ENCODE measurements at places on chromosomes 7 and 10. TPM values are rescaled to one million over a fixed set of nuclear protein-coding genes. Genes with fewer than 3 reads are reported as not detected.

GRCh38 chr10:71074176-71074755 lies 138.1 kb upstream of the UNC5B start:
- no peaks in the 10 kb centered on the region for H3K36me3 ChIP-seq
- H3K4me1 ChIP-seq = no peaks in the 10 kb centered on the region
- no peak overlapping the region for H3K27ac ChIP-seq
- H3K27me3 ChIP-seq = no peaks in the 10 kb centered on the region

DNA sequence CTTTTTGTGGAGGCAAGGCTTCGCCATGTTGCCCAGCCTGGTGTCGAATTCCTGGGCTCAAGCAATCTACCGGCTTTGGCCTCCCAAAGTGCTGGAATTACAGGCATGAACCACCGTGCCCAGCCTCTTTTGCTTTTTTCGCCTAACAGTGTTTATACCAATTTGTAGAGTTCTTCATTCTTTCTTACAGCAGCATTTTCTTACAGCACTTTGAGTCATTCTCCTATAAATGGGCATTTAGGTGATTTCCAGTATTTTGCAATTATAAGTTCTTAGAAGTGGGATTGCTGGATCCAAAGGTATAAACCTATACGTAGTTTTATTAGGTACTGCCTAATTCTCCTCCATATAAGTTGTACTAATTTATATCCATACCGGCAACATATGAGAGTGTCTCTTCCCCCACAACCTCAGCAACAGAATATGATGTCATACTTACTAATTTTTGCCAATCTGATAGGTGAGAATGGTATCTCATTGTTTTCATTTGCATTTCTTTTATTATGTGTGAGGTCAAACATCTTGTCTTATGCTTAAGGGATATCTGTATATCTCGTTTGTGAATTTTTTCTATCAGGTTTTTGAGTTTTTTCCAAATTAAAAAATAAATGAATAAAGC lies 39.1 kb downstream of the SUFU start:
- no peaks in the 10 kb centered on the region for H3K27me3 ChIP-seq
- no peak overlapping the region for H3K4me3 ChIP-seq
- no peak overlapping the region for H3K27ac ChIP-seq
- H3K4me1 ChIP-seq = peaks cover 18% of the 10 kb centered on the region
- no peak for DNase-seq

DNA sequence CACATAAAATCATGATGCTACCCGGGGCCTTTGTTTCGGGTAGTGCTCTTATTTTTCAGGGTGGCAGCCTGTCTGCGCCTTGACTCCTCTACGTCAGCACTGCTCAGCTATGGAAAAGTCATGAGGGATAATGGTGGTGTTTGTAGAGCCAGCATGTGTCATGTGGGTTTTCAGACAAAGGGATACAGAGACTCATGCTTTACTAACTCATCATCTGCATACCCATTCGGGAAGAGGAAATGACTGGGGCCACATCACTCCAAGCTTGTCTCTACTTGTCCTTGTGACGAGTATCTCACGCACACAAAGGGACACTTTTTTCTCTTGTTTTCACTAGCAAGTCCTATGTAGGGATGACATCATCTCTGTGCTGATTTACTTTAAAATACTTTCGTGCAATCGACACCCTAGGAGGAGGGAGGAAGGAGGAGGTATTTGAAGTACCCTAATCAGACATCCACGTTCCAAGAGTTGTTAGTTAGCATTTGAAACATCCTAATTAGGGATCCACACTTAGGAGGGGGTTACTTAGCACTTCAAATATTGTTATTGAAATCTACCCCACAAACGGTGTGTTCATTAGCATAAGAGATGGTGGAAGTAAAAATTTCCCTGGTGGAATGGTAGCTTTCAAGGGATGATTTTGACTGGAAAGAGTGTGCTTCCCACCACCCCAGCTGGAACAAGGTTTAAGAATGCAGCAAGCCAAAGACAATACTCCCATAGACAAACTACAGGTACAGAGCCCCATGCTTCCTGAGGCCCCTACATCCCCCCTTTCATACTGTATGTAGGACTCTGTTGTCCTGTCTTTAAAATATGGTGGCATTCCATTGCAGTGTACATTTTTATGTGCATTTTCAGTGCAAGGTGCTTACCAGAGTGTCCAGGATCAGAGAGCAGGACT lies 52.0 kb downstream of the THNSL1 start:
- no peak overlapping the region for H3K4me3 ChIP-seq
- no peak overlapping the region for H3K27ac ChIP-seq
- no peak for DNase-seq
- H3K4me1 ChIP-seq = peaks cover 6% of the 10 kb centered on the region

GRCh38 chr7:101106386-101106785 lies 20.5 kb upstream of the SERPINE1 start:
- no peaks in the 10 kb centered on the region for H3K4me1 ChIP-seq
- peaks cover 24% of the 10 kb centered on the region for H3K27me3 ChIP-seq
- no peak for DNase-seq
- H3K27ac ChIP-seq = no peak overlapping the region

DNA sequence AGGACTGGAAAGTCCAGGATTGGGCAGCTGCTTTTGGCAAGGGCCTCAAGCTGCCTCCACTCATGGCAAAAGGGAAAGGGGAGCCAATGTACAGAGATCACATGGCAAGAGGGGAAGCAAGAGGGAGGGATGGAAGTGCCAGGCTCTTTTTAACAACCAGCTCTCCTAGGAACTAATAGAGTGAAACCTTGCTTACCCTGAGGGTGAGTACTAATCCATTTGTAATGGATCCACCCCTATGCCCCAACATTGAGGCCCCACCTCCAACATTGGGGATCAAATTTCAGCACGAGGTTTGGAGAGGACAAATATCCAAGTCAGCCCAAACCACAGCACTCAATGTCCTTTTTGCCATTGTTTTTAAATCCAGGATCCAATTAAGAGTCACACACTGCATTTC lies 12.5 kb downstream of the HABP2 start:
- no peak overlapping the region for H3K4me3 ChIP-seq
- no peak overlapping the region for H3K27ac ChIP-seq
- DNase-seq = no peak
- peaks cover 2% of the 10 kb centered on the region for H3K4me1 ChIP-seq

DNA sequence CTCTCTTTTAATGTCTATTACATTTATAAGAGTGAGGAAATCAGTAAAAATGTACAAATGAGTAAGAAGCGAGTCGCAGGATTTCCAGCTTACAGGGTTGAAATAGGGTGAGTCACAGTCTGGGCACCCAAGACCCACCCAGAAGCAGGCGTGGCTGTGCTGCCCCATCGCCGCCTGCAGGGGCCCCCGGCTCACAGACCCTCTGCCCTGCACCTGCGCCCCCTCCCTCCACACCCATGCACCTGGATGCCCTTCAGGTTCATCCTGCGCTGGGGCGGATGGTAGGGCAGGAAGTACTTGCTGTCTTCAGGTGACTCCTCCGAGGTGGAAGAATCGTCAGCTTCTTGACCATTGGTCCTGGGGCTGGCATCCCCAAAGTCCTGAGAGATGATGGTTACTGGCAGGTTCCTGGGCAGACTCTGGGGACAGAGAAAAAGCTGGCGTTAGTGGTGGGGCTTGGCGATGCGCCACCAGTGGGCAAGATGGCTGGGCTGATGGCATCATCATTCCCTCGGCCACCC lies 90.2 kb upstream of the GNA12 start:
- H3K36me3 ChIP-seq = peaks cover 57% of the 10 kb centered on the region
- no peaks in the 10 kb centered on the region for H3K27me3 ChIP-seq
- peaks cover 20% of the 10 kb centered on the region for H3K4me1 ChIP-seq
- peak overlapping the region; percentile 100 for H3K27ac ChIP-seq
- peak overlapping the region; percentile 43 for H3K4me3 ChIP-seq
- peak; percentile 82 for DNase-seq

- no peaks in the 10 kb centered on the region for H3K36me3 ChIP-seq
- no peaks in the 10 kb centered on the region for H3K4me1 ChIP-seq
- DNase-seq = no peak
- no peak overlapping the region for H3K27ac ChIP-seq
- H3K27me3 ChIP-seq = peaks cover 13% of the 10 kb centered on the region
- no peak overlapping the region for H3K4me3 ChIP-seq
These were observed 92.5 kb upstream of the FRMD4A start for GRCh38 chr10:14423111-14423744.

Gene PAPSS2
- 0.05 TPM for total RNA-seq

Gene ANKRD30A
- total RNA-seq = not detected

Gene MYH16
- not detected for total RNA-seq

Gene ASAH2B
- 5.9 TPM for total RNA-seq

All from activated CD4-positive, alpha-beta T cell treated with anti-CD3 and anti-CD28 coated beads for 36 hours (primary cell).